ENCODE measurements at places on chromosomes 3 and 15. TPM values are rescaled to one million over a fixed set of nuclear protein-coding genes. Genes with fewer than 3 reads are reported as not detected.

CHL1 gene
- 0.33 TPM for total RNA-seq

- no peaks in the 10 kb centered on the region for H3K27me3 ChIP-seq
- no peak overlapping the region for H3K27ac ChIP-seq
- H3K4me1 ChIP-seq: no peaks in the 10 kb centered on the region
- no peak overlapping the region for H3K4me3 ChIP-seq
- H3K36me3 ChIP-seq: no peaks in the 10 kb centered on the region
Observed at GRCh38 chr3:170680593-170680992, 94.7 kb upstream of the SLC7A14 start.

GPR62 gene
- total RNA-seq: 0.19 TPM

CALML4 gene
- total RNA-seq: 12.5 TPM

- DNase-seq: no peak
- 0 out of 2 replicates have a peak, but pooled peaks cover 2% of the 10 kb centered on the region for H3K36me3 ChIP-seq
- H3K27ac ChIP-seq: no peak overlapping the region
- H3K4me1 ChIP-seq: peaks cover 2% of the 10 kb centered on the region
Observed at GRCh38 chr3:123123716-123124616, 57.1 kb downstream of the PDIA5 start.

DNA sequence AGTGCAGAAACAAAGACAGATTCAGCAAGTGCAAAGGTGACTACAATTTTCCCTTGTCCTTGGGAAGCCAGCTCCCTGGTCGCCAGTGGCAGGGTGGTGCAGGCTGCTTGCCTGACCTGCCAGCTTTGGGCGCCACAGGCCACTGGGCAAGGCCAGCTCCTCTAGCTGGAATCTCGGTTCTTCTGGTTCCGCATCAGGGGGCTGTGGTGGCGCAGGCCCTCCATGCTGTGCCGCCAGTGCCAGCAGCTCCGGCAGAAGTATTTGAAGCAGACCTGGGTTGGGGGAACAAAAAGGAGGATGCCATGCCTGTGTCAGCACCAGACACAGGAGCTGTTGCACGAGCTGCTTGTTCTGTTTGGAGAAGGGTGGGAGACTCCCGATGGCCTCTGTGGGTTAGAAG is 4.2 kb upstream of the RPS17 start:
- no peaks in the 10 kb centered on the region for H3K36me3 ChIP-seq
- no peak for DNase-seq
- H3K27me3 ChIP-seq: no peaks in the 10 kb centered on the region
- H3K4me3 ChIP-seq: no peak overlapping the region
- peaks cover 6% of the 10 kb centered on the region for H3K4me1 ChIP-seq

FANCD2OS gene
- not detected for total RNA-seq

IMPG2 gene
- total RNA-seq: 0.08 TPM

GRCh38 chr15:74664028-74664616 is 31.7 kb downstream of the EDC3 start:
- DNase-seq: no peak
- H3K27ac ChIP-seq: no peak overlapping the region
- H3K4me1 ChIP-seq: no peaks in the 10 kb centered on the region
- H3K27me3 ChIP-seq: no peaks in the 10 kb centered on the region
- H3K4me3 ChIP-seq: no peak overlapping the region
- no peaks in the 10 kb centered on the region for H3K36me3 ChIP-seq

DNA sequence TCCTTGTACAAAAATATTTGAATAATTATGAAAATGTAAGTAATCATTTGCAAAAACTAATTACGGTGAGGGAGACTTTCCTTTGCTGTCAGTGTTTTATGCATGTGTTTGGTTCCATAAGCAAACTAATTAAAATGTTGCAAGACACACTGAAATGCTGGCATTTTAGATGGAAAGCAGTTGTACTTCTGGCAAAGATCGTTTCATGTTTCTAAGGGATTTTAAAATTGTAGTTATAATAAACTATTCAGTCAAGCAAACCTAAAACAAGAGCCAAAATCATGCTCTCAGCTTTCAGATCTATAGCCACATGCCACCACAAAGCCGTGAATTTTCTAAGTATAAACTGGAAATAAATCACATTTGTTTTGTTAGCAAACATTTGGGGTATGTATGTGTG is 240.1 kb upstream of the ZNF385D start:
- H3K27ac ChIP-seq: no peak overlapping the region
- no peaks in the 10 kb centered on the region for H3K36me3 ChIP-seq
- DNase-seq: no peak
- H3K4me3 ChIP-seq: no peak overlapping the region
- H3K27me3 ChIP-seq: no peaks in the 10 kb centered on the region

CD80 gene
- not detected for total RNA-seq

GRCh38 chr3:115785782-115786181 is 162.5 kb downstream of the GAP43 start:
- H3K4me1 ChIP-seq: no peaks in the 10 kb centered on the region
- no peaks in the 10 kb centered on the region for H3K36me3 ChIP-seq
- no peak overlapping the region for H3K4me3 ChIP-seq
- H3K27ac ChIP-seq: no peak overlapping the region

- no peak overlapping the region for H3K27ac ChIP-seq
- H3K36me3 ChIP-seq: no peaks in the 10 kb centered on the region
- H3K4me1 ChIP-seq: no peaks in the 10 kb centered on the region
- DNase-seq: no peak
Observed at GRCh38 chr3:186025161-186025560, 83.7 kb downstream of the ETV5 start.

IFT57 gene
- total RNA-seq: 27.8 TPM

GRCh38 chr15:78726870-78727551 is 84.3 kb downstream of the ADAMTS7 start:
- no peak overlapping the region for H3K4me3 ChIP-seq
- H3K4me1 ChIP-seq: peaks cover 6% of the 10 kb centered on the region
- no peak overlapping the region for H3K27ac ChIP-seq
- DNase-seq: peak; percentile 88

CORO2B gene
- total RNA-seq: 3.4 TPM

EFHB gene
- total RNA-seq: 1.3 TPM

TEX9 gene
- total RNA-seq: 12.3 TPM

UPK1B gene
- total RNA-seq: 0.67 TPM

- no peak overlapping the region for H3K27ac ChIP-seq
- H3K4me3 ChIP-seq: no peak overlapping the region
- H3K27me3 ChIP-seq: no peaks in the 10 kb centered on the region
- H3K36me3 ChIP-seq: no peaks in the 10 kb centered on the region
- no peak for DNase-seq
Observed at GRCh38 chr3:172629470-172629869, 81.4 kb downstream of the NCEH1 start.

GRCh38 chr3:153163756-153164550 is 1.9 kb downstream of the RAP2B start:
- H3K4me1 ChIP-seq: peaks cover 2% of the 10 kb centered on the region
- H3K36me3 ChIP-seq: no peaks in the 10 kb centered on the region
- DNase-seq: no peak
- H3K27ac ChIP-seq: no peak overlapping the region
- peak overlapping the region; percentile 92 for H3K4me3 ChIP-seq

DNA sequence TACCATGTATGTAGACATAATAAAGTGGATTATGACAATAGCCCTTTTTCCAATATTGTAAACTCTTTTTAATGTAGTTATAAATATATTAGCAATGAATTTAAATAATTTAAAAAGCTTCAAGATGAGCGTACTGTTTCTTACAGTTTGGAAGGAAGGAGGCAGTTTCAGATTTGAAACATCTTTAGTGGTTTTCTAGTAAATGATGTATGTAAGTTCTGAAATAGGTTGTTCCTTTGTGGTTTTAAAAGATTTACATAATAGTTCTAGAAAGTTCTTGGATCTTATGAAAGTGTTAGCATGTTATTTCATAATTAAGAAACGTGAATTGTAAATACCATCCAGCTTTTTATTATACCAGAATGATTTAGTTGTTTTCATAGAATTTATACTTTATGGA is 16.0 kb downstream of the DNAJC19 start:
- no peaks in the 10 kb centered on the region for H3K27me3 ChIP-seq
- DNase-seq: no peak
- H3K4me3 ChIP-seq: no peak overlapping the region
- H3K36me3 ChIP-seq: peaks cover 96% of the 10 kb centered on the region
- no peak overlapping the region for H3K27ac ChIP-seq
- H3K4me1 ChIP-seq: no peaks in the 10 kb centered on the region

GRCh38 chr15:77097248-77097721 is 26.4 kb upstream of the TSPAN3 start:
- H3K27me3 ChIP-seq: no peaks in the 10 kb centered on the region
- no peak overlapping the region for H3K27ac ChIP-seq
- no peaks in the 10 kb centered on the region for H3K4me1 ChIP-seq
- no peak overlapping the region for H3K4me3 ChIP-seq
- peak; percentile 20 for DNase-seq

- H3K4me1 ChIP-seq: no peaks in the 10 kb centered on the region
- H3K36me3 ChIP-seq: no peaks in the 10 kb centered on the region
- no peak overlapping the region for H3K27ac ChIP-seq
- no peaks in the 10 kb centered on the region for H3K27me3 ChIP-seq
Observed at GRCh38 chr3:60154011-60154410, 1097.2 kb downstream of the FHIT start.

DNA sequence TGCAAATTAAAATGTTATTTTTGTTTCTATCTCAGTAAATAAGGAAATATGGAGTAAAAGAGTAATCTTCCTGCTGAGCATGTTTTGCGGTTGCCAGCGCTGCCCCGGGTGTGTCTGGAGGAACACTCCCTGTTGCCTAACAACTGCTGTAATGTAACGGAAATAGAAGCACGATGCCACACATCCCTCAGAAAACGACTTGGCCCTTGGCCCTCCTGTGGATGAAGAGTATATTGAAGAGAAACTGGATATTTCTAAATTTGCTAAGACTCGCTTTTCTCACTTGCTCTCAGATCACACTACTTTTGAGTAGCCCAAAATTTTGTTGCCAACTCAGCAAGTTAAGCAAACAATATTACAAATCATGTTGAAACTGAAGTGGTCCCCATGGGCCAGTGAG is 18.9 kb downstream of the CX3CR1 start:
- no peak for DNase-seq
- H3K27ac ChIP-seq: no peak overlapping the region
- H3K36me3 ChIP-seq: no peaks in the 10 kb centered on the region
- no peaks in the 10 kb centered on the region for H3K27me3 ChIP-seq

All from H1 (cell line).